Activated CD8-positive, alpha-beta memory T cell treated with anti-CD3 and anti-CD28 coated beads, Interleukin-2, amount 50 U/mL, for 48 hours (primary cell): ENCODE measurements at places on chromosomes 3 and 15.

- no peak for DNase-seq
These were observed 208.4 kb upstream of the NANOGP8 start for GRCh38 chr15:35293353-35294130.

GRCh38 chr3:192772240-192772894 is 45.0 kb upstream of the FGF12 start:
- no peak for DNase-seq

DNA sequence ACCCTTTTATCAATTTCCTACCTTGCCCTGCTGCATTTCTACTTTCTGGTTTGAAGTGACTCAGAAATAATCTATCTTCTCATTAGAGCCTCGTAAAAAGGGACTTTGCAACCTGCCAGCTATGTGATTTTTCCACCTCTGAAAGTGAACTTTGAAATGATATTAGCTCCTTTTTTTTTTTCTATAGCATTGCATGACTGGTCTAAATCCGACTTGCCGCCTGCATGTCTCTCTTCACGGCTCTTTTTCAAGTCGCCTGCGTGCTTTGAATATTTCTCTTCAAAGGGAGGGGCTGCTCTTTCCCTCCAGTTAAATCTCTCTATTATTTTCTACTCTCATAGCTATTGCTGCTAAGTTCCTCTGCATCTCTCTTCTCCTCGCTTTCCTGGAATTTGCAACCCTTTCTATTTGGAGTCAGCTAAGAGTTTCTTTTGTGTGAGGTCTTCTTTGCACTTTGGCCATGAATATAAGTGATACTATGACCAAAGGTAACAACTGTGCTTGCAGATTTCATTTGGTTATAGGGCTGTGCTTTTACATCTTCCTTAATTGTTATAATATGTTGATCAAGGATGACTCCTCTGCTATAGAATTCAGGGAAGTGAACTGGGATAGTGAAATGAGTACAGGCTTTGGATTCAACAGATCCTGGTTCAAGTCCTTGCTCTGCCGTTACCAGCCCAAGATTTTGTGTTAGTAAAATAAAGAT is 541.1 kb downstream of the AGBL1 start:
- DNase-seq, result no peak

DNA sequence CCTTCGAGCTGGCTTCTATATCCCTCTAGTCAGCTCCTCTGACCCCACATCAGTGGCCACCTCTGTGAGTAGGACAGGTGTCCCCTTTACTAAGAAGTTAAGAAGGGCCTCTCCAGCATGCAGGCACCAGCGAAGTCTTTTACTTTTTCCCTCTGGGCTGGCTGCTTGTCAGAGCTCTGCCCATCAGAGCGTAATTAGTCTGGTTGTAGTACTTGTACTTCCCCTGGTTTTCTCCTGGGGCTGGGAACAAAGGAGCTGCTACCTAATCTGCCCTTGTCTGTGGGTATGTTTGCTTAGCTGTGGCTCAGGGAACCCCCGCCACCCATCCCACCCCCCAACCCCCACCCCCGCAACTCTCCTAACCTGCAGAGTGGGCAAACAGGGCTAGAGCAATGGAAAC is 27.4 kb upstream of the ALPK3 start:
- peak; percentile 44 for DNase-seq

GRCh38 chr3:22937536-22937935 is 265.6 kb upstream of the UBE2E2 start:
- no peak for DNase-seq

- DNase-seq, result no peak
These were observed 13.3 kb upstream of the HHLA2 start for GRCh38 chr3:108283006-108283405.

DNA sequence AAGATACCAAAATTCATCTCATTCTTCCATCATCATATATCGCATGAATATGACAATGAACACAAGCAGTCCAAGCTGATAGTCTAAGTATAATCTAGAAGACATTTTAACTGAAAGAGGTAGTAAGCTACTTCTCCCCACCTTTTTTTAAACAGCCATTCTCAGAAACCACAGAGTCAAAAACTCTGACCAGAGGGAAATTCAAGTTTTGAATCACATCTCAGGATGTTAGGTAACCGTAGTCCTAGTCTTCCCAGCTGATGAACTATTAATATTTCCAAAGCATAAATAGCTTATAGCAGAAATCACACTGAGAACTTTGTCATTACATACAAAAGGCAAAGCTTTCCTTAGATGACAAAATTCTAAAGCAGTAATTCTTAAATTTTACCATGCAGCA is 25.8 kb downstream of the NPTN start:
- no peak for DNase-seq

DNA sequence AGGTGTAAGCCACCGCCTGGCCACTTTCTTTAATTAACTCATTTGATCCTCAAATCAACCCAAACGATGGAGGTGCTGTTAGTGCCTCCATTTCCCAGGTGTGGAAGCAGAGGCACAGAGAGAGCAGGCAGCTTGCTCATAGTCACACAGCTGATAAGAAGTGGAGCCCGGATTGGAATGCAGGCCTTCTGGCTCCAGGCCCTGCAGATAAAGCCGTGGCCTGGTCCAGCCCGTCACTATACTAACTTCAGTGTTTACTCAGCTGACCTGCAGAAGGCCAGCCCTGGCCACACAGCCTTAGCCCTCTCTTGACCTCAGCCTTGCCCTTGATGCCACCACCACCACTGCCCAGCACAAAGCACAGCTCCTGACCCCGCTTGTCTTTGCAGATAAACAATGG is 116.7 kb downstream of the NUP210 start:
- DNase-seq, result no peak

- no peak for DNase-seq
These were observed 47.1 kb upstream of the CADPS start for GRCh38 chr3:62922326-62922725.

GRCh38 chr3:30084971-30085403 is 521.4 kb upstream of the TGFBR2 start:
- DNase-seq, result no peak

GRCh38 chr15:88989578-88989977 is 76.4 kb upstream of the MFGE8 start:
- no peak for DNase-seq

GRCh38 chr3:18841422-18842343 is 306.6 kb upstream of the KCNH8 start:
- no peak for DNase-seq

GRCh38 chr3:53885239-53885638 is 3.3 kb upstream of the ACTR8 start:
- DNase-seq, result no peak

DNA sequence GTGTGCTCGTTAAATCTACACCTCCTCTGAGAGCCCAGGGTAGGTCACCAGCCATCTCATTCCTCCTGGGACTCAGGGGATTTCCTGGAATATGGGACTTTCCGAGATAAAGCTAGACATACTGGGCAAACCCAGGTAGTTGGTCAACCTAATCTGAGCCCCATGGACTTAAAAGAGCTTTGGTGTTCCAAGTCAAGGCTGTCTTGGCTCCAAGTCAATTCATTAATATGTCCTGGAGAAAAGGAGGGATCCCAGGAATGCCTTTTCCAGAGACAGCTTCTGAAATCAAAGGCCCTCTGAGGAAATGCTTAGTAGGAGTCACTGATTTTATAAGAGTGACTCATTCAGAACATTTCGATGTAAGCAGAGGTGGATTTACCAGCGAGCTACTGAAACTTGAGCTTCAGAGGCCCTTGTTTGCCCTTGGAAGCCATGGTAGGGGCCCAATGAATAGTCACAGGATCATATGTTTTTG is 137.3 kb upstream of the UBE2E1 start:
- no peak for DNase-seq

- no peak for DNase-seq
These were observed 39.2 kb downstream of the HMCES start for GRCh38 chr3:129317848-129318247.

DNA sequence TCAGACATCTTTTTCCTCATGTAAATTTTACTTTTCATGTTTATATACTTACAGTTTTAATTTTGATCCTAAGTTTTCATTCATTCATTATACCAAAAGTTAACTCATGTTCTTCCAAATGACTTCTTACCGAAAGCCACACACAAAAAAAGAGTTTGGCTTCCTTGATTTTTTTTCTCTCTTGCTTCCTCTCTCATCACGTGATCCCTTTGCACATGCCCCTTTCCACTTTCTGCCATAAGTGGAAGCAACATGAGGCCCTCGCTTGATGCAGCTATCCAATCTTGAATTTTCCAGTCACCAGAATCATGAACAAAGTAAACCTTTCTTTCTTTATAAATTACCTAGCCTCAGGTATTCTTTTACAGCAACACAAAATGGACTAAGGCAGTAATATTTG is 93.7 kb downstream of the LEKR1 start:
- no peak for DNase-seq

DNA sequence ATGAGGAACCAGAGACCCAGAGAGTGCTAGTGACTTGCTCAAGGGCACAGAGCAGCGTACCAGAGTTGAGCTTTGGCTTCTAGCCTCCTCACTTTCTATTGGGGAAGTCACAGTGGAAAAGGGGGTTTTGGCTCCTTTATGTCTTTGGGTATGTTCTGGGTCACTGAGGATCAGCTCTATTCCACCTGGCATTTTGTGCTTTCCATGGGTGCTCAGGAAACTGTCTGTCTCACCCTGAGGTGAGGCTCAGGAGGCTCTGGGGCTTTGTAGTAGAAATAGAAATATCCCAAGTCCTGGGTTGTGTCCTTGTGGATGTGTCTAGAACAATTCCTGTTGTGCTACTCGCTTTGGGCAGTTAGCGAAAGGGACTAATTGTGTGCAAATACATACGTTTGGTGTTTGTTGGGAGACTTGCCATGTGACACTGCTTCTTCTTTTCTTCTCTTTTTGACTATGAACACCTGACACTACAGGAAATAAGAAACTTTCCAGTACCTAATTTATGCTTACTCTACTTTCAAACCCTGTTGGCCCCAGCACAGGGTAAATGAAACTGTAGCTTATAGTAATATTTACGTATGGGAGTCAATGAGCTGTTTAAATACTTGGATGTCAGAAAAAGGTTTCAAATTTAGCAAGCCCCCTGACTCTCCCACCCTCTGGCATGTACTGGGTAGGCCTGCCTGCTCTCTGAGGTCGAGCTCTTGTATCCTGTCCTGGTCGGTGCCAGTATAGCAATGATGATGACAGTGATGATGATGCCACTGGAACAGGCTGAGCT is 35.6 kb downstream of the SMAD3 start:
- no peak for DNase-seq

DNA sequence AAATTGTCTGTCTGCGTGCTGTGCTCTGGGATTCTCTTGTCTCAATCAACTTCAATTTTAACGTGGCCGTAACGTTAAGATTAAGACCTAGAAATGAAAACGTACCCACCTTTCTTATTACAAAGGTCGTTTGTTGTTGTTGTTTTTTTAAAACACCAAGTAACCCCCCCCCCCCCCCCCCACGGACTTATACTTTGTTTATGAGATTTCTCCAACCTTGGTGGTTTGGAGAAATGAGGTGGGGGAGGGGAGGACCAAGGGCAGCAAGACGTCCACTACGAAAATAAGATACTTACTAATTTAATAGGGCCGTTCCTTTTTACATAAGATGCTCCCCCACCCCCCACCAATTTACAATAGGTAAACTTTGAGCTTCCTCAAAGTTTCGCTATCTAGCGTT is 244.4 kb upstream of the TOPAZ1 start:
- no peak for DNase-seq

- DNase-seq, result no peak
These were observed at the start of gene ILDR1 for GRCh38 chr3:122021811-122022401. Gene ILDR1 (minus strand): TSS chr3:122022247. CDS start chr3:122022077, 170 bp downstream.

DNA sequence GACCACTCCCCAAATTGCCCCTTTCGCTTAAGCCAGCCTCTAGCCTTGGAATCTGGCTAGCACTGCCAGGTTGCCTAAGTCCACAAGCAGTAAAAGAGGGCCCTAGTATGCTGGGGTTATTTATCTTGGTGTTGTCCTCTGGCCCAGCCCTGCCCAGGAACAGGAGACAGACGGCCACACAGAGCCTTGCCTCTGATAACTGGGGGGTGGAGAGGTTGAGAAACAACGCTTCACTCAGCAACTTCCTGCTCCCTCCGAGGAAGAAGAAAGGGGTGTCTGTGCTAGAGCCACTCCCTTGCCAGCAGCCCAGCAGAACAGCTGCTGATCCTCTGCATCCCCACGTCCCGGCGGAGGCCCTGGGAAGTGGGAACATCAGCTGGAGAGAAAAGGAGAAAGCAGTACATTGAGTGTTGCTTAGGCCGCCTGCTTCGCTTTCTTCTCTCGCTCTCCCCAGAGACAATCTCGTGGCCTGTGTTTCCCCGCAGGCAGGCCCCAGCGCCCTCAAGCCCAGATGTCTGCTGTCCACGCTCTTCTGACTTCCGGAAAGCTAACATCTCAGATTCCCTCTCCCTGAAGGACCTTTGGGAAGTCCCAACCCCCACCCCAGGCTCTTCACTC is 22.6 kb upstream of the C3orf70 start:
- no peak for DNase-seq

GRCh38 chr3:183626877-183627594 is 8.4 kb upstream of the KLHL24 start:
- DNase-seq, result no peak

- DNase-seq, result no peak
These were observed 16.8 kb downstream of the UBE3A start for GRCh38 chr15:25422021-25422420.

DNA sequence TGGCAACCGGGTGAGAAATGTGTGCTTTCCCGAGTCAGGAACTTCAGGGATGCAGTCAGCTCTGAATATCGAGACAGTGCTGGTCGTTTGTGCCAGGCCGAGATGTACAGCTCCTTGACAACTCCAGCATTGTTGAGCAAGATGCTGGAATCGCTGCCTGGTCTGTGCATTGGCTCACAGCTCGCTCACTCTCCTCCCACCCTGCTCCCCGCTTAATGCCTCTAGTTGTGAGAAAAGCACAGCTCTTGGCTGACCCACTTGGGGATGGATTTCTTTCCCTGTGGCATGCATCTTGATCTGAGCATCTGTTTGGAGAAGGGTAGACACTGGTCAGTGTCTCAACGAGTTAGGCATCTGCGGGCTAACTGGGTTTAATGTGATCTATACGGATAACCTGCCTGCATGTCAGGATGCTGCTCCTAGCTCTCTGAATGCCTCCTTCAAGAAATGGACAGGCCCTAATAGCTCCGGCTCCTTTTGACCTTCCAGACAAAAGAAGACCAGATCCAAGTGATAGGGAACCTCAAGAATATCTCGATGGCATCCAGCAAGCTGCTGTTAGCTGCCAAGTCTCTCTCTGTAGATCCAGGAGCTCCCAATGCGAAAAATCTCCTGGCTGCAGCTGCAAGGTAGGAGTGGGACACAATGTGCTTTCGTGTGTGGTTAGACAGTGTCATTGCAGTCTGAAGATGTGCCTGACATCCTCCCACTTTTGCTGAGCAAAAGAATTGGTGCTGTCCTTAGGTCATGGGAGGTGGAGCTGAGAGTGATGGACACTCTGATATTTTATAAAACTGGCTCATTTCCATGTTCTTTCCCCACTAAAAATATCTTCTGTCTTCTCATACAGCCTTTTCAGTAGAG is 302.2 kb upstream of the TPM1 start:
- DNase-seq, result no peak

- DNase-seq, result no peak
These were observed 193.7 kb downstream of the OTOL1 start for GRCh38 chr3:161690299-161690620.

- no peak for DNase-seq
These were observed 858.7 kb downstream of the ROBO2 start for GRCh38 chr3:77898621-77899020.

- peak; percentile 52 for DNase-seq
These were observed 82.2 kb upstream of the SLC25A26 start for GRCh38 chr3:66138336-66139313.
